ENCODE measurements at places on chromosomes 4 and X.

DNA sequence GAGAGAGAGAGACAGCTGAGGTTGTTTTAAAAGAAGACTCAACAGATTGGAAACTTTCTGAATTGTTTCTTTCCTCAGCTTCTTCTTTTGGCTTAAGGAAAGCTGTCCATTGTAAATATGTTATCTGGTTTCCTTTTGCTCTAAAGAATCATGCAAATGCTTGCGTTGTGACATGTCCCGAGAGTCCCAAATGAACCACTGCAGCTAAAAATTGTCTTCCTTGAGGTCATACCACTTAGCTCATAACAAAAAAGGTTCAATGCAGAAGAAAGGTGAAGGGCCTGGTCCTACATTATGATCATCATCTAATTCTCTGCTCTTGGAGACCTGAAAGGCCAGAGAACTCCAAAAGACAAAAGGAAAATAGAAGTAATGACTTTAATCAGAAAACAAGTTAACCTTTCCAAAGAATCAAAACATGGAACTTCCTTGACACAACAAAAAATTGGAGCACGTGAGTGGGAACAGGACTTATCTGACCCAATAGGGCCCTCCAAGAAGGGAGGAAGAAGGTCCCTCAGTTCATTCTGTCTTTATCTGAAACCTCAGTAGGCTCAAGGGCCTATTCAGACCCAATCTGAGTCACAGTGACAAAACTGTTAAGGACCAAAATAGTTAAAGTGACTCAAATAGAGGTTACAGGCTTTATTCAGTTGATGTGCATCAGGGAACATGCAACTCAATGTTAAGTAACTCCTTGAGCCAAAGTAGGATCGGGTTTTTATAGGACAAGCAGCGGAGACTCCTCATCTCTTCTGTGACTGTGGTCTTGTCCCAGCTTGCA, 14.7 kb upstream of the VSIG1 start:
- no peak for DNase-seq

DNA sequence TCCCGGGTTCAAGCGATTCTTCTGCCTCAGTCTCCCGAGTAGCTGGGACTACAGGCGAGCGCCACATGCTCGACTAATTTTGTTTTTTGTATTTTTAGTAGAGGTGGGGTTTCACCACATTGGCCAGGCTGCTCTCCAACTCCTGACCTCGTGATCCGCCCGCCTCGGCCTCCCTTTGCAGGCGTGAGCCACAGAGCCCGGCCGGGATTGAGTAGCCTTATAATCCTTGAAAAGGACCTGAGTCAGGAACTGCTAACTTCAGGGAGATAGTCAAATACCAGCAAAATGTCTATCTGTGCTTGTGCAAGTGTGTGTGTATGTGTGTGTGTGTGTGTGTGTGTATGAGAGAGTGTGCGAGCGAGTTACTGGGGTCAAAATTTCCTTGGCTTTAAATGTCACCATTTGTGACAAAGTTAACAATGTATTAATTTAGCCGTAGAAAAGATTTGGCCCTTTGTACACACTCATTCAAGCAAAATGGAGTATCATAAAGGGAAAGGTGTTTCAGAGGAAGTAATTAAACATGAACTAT, 1.8 kb upstream of the KDM6A start:
- no peak for DNase-seq

GRCh38 chrX:32370456-32371205, 840.7 kb downstream of the DMD start:
- DNase-seq = no peak

DNA sequence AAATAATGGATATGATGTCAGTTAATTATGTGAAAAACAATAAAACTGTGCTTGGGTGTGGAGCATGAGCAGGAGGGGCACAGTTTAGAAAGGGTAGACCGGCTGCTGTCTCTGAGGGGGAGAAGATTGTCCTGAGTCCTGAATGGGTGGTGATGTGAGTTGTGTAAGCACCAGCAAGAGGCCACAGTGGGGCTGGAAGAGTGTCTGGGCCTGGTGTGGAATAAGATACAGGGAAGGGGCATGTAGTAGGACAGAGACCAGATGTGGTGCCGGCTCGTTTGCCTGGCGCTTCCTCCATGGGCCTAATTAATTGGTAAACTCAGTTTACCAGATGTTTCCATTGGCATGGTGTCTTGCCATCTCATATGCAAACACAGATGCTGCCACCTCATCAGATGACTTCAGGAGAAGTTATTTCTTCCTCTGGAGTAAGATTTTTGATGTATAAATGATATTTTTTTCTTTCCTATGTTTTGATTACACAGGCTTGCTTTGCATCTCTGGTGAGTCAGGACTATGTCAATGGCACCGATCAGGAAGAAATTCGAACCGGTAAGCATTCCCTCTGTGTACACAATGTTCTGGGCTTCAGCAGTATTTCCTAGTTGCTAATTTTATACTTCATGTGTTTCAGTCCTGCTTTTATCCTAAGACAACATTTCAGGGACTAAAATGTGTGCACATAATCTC, 5.1 kb downstream of the MED28 start:
- no peak for DNase-seq

DNA sequence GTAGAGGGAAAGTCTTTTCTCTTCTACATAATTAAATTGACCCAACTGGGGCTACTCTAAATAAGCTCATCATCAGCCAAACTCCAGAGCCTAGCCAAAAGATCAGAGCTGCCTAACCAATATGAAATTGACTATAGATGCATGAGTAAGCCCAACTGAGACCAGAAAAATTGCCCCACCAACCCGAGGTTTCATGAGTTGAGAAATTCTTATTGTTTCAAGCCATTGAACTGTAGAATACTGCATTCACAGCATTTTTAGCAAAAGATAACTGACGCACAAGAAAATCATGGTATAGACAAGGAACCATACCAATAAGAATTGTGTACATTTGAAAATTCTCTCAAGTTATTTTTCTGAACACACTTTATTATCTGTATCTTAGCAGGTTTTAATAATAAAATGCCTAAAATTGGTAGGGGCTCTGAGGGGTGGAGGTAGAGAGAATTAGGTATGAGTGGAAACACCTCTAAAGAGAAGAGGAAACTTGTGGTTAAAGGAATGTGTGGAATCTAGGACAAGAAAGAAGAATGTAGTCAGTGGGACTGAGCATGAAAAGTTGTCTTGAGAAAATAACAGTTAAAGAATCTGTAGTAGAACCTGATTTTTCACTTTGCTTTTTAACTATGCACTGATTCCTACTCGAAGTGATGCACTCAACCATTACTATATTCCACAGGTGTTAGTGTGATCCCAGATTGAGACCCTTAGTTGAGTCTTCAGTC, 200.9 kb upstream of the PPP1R2C start:
- no peak for DNase-seq

DNA sequence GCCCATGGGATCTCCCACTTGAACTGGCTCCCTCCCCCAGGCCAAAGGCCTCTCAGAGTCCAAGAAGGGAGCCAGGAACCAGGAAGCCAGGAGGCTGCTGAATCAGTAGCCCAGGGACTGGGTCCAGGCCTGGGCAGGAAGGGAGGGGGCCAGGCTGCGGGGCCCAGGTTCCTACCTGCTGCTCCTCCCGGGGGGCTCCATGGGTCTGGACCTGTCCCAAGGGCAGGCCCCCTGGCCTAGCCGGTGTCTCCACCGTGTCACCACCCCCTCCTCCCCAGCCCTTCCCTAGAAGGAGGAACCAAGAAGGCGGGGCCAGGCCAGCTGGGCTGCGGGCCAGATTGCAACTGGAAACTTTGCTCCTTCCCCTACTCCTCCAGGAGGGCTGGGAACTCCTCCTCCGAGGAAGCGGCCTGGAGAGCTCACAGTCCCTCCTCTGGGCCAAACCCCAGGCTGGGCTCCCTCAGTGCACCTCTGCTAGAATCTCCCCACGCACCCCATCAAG, at the start of gene IQSEC2:
IQSEC2 (minus strand) TSS at position 264 of the 502 bp plus-strand sequence.
- DNase-seq = no peak

GRCh38 chr4:8909548-8909947, 37.9 kb upstream of the HMX1 start:
- DNase-seq = no peak

DNA sequence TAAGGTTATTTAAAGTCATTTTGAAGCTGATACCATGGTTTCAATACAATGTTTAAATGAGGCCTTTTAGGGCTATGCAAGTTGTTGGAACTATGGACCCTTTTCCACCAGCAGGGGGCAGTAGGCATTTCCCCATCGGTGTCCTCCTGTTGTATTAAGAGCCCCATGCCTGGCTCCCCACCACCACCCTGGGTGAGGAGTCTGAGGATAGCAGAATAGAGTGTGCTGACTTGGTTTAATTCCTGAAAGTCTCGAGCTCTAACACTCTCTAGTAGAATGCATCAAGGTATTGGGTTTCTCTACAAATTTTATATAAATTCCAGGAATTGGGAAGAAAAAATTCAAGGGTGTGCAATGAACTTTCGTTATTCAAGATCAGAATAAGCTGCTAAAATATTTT, 234.8 kb upstream of the JADE1 start:
- DNase-seq = peak; percentile 67

- DNase-seq = no peak
Observed at GRCh38 chrX:11341274-11342201, 48.3 kb downstream of the AMELX start.

DNA sequence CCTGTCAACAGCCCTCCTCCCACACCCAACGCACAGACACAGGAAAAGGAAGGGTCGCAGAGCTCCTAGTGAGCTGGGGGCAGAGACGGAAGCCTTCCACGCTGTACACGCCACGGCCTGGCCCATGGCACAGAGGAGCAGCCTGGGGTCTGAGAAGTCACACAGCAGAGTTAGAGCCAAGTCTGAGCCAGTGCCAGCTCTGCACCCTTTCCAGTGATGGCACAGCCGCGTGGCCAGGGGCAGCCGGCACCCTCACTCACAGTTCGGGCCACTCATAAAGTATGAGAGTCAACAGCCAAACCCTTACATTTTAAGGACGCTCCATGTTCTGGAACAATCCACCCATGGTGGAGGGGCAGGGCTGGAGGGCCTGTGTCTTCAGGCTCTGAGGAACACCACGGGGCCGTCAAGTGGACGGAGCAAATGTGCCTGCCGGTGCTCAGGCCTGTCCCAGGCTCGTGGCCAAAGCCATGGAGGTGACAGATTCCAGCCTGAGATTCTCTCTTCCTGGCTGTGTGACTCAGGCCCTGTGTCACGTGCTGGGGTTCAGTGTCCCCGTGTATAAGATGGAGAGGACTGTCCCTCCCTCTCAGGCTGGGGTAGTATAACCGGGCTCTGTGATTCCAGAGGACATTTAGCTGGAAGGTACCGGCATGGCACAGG, 91.2 kb downstream of the ABLIM2 start:
- no peak for DNase-seq

DNA sequence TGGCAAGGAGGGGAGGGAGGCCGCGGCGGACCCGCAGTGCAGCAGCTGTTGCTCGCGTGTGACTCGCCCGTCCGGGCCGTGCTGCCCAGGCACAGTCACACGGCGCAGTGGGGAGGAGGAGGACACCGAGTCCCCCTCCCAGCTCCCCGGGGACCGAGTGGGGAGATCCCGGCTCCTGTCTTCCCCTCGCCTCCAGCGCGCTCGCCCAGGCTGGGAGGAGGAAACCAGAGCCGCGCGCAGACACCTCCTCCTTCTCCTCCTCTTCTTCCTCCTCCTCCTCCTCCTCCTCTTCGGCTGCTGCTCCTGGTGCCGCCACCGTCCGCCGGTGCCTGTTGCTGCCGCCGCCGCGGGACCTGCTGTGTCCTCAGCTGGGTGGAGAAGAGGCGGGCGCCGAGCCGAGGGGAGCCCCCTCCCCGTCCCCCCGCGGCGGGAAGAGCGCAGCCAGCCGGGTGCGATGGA, at the start of gene TBC1D1:
TBC1D1 (plus strand) TSS at position 284 of the 459 bp plus-strand sequence. CDS start 11,012 bp downstream, outside the sequence.
- DNase-seq = peak; percentile 28

DNA sequence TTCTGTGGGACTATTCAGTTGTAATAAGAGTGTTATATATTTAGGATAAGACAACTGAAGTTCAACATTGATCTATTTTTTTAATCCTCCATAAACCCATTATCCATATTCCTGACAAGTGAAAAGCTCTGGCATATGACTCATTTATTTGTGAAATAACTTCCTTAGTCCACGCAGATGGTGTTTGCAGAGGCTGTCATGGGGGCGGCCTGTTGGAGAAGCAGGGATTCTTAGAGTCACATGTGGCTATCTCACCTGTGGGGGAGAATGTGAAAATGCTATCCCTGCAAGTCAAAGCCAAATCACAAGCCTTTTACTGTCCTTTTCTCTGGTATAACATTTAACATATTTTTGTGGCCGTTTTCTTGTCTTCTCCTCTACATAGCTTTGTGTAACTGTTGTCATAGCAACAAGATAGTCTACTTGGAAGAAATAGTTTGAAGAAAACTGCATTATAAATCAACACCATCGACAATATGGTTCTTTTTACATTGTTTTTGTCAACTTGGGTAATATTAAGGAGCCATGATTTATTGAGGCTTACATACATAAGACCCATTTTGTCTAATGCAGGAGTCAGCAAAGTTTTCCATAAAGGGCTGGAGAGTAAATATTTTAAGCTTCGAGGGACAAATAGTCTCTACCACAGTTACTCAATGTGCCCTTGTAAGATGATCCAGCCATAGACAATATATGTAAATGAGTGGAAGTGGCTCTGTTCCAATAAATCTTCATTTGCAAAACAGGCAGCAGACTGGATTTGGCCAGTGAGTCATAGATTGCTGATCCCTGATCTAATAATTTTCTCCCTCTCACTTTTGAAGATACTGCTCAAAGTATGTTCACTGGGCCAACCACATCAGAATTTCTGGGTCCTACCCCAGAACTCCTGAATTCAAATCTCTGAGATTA, 395.0 kb downstream of the DTHD1 start:
- DNase-seq = no peak

- no peak for DNase-seq
Observed at GRCh38 chr4:114417214-114417613, 181.4 kb upstream of the UGT8 start.

- no peak for DNase-seq
Observed at GRCh38 chr4:40337523-40337922, 2.4 kb downstream of the CHRNA9 start.

GRCh38 chr4:23759066-23759465, 130.8 kb downstream of the PPARGC1A start:
- DNase-seq = no peak
